Left cardiac atrium (tissue), 4 donors: ENCODE measurements at places on chromosomes 5 and 9. TPM values are rescaled to one million over a fixed set of nuclear protein-coding genes. Genes with fewer than 3 reads are reported as not detected.

Gene ANKRD55
- total RNA-seq: 0.29 TPM

Gene MLANA
- total RNA-seq: not detected

Gene PSAT1
- total RNA-seq: 6.4 TPM

Gene INSL6
- not detected for total RNA-seq

Gene CDKN2AIPNL
- 34.4 TPM for total RNA-seq

Gene SPATA31D4
- not detected for total RNA-seq
